ENCODE measurements at places on chromosomes 1 and 21.

GRCh38 chr21:42063191-42063570 lies 7.9 kb upstream of the UMODL1 start:
- no peak for DNase-seq

- no peak for DNase-seq
Observed at GRCh38 chr1:62905309-62905708, 121.4 kb downstream of the ATG4C start.

- no peak for DNase-seq
Observed at GRCh38 chr1:226199971-226200370, 13.4 kb upstream of the ACBD3 start.

DNA sequence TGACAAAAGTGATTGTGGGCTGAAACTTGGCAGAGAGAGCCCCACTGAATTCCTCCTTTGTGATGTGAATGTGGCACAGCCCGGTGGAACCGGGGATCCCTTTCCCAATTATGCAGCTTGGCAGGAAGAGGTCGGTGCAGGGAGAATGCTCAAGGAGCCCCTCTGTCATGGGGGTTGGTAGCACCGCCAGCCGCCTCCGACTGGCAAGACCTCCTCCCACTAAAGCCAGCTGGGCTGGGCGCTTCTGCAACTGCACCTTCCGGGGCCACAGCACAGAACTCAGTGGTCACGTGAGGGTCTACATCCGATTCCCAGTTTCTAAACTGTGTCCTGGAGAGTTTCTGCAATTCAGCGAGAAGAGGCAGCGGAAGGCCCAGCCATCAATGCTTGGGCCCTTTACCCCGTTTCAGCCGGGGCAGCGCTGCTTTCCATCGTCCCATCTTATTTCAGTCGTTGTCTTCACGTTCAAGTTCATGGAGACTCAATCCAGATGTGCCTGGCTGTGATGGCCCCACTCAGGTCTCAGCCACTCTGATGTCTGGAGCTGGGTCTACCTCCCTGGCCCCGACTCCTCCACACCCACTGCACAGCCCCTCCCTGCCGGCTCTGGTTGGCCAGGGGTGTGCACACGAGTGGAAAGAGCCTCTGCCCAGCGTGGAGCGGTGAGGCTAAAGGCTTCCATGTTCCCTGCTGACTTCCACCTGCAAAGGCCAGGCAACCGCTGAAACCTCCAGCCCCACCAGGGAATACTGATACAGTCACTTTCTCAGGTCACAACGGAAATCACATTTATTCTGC lies 39.8 kb upstream of the FHAD1 start:
- DNase-seq: no peak

GRCh38 chr1:33410091-33410701 lies 20.7 kb downstream of the PHC2 start:
- DNase-seq: no peak

GRCh38 chr1:6045110-6045502 lies 582 bp upstream of the KCNAB2 start:
- no peak for DNase-seq

- DNase-seq: no peak
Observed at GRCh38 chr1:163163163-163163562, 39.6 kb downstream of the RGS5 start.

- DNase-seq: no peak
Observed at GRCh38 chr1:21665711-21666575, 3.2 kb downstream of the RAP1GAP start.

- no peak for DNase-seq
Observed at GRCh38 chr1:190022709-190023108, 455.0 kb downstream of the BRINP3 start.

- DNase-seq: no peak
Observed at GRCh38 chr1:66271216-66271903, 262.6 kb upstream of the SGIP1 start.

DNA sequence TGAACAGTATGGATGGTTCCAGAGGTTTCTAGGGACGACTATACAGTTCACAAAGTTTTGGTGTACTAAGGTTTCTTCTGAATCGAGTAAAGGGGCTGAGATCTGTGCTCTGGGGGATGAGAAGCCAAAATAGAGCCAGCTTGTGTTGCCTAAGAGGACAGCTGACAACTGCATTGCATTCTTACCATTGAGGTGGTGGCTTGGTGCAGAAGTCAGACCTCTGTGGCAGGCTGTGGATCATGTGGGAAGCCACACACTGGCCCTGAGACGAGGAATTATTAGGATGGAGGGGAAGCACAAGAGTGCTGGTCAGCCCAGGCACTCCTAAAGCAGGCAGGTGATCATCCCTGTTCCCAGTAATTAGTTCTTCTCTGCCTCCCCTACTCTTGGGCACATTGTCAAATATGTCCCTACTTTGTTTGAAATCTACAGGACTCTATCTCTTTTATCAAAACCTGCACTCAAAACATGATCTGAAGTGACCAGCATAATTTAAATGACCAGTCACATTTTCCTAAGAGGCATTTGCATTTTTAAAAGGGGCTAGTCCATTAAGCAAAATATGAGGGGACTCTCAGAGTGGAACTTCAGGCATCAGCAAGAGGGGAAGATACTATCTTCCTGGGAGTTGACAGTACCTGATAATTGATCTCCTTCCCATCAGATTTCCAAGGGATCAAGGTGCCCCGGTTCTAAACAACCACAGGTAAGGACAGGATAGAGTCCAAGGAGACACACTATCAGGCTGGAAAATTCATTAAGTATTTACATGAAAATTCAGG lies at the start of gene FCRLB:
Gene FCRLB, plus strand, starts transcription at position 589 of the 782 bp plus-strand sequence. CDS start 1,129 bp downstream, outside the sequence.
- no peak for DNase-seq

- DNase-seq: peak; percentile 19
Observed at GRCh38 chr1:21764615-21765423, 18.1 kb downstream of the USP48 start.

- no peak for DNase-seq
Observed at GRCh38 chr1:153190373-153190772, 12.9 kb upstream of the LELP1 start.

All from frontal cortex (tissue), 4 donors.